ENCODE measurements at places on chromosomes 11 and 22.

DNA sequence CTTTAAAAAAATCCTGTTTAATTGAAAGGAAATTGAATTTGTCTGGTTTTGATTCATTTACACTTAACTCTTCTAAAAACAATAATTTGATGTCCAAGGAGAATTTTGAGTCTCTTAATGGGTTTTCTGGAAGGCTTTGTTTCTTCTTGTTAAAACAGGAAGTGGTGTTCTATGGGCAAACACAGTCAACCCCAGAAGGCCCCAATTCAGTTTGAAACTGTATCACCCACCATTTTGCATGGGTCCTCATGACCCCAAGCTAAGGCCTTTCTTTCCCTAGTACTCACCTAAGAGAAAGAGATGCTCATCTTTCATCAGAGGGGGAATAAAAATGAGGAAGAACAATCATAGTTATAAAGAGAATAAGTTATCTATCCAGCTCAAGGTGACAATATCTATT, 10.6 kb downstream of the FLI1 start:
- DNase-seq, result no peak

GRCh38 chr11:75402002-75402773, 2.9 kb downstream of the RPS3 start:
- no peak for DNase-seq

- DNase-seq, result no peak
Observed at GRCh38 chr22:45270095-45271020, 14.4 kb upstream of the UPK3A start.

- no peak for DNase-seq
Observed at GRCh38 chr11:75591966-75592365, 29.9 kb downstream of the SERPINH1 start.

DNA sequence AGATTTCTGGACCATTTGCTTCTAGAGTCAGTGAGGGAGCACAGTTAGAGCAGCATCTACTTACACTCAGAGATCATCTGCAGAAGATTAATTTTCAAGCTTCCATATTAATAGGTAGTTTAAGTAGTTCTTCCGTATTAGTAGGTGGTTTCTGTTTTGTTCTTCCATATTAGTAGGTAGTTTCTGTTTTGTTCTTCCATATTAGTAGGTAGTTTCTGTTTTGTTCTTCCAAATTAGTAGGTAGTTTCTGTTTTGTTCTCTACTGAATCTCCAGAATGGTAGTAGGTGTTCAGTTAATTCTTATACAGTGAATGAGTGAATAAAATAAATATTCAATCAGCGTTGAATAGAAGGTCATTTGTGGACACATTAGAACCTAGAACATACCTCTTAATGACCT, 175.7 kb downstream of the TMEM135 start:
- DNase-seq, result no peak

- no peak for DNase-seq
Observed at GRCh38 chr11:20821046-20821445, 151.7 kb downstream of the NELL1 start.

GRCh38 chr11:116890193-116890592, 52.8 kb upstream of the APOA1 start:
- no peak for DNase-seq

GRCh38 chr11:2498750-2499149, 53.9 kb downstream of the KCNQ1 start:
- DNase-seq, result no peak

GRCh38 chr11:32643526-32643925, 59.9 kb downstream of the EIF3M start:
- no peak for DNase-seq

GRCh38 chr22:17707526-17707925, 66.7 kb downstream of the BID start:
- no peak for DNase-seq

DNA sequence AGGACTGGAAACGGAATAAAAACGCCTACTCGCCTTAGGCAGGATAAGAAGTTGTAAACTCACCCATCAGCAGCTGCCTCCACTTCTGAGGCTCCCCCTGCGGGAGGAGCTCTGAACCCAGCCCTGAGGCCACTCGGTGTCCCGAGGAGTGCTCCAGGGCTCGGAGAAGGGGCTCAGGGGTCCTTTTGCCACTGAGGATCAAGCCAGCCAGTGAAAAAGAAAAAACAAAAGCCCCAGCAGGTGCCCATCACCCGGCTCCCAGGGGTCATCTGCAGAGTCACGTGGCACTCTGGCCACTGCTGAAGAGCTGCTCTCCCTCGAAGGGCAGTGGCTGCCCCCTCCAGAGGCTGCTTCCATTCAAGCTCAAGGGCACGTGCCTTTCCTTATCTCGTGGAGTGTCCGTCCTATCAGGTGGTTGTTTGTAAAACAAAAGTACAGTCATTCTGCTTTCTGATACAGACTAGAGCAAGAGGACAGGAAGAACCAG, 29.0 kb downstream of the NUP50 start:
- no peak for DNase-seq

GRCh38 chr11:69595805-69596665, 44.9 kb upstream of the CCND1 start:
- DNase-seq, result no peak

GRCh38 chr11:109018639-109019038, 353.8 kb downstream of the DDX10 start:
- DNase-seq, result no peak

- no peak for DNase-seq
Observed at GRCh38 chr11:126133901-126134300, 71.2 kb upstream of the CDON start.

- DNase-seq, result no peak
Observed at GRCh38 chr11:2580061-2580421, 119.8 kb downstream of the KCNQ1OT1 start.

DNA sequence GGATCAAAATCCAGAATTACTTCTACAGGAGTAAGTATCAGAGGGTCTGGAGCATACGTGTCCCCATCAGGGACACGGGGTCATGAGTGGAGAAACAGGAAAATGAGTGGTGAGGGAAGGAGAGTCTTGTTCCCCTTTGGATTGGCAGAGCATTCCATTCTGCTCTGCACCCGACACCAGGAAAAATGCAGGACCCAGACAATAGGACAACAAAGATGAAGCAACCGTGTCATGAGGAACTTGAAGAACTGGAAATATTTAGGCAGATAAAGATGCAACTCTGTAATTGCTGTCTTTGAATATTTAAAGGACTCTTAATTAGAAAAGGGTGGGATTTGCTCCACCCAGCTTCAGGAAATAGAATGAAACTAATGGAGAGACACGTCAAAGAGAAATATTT, 89.0 kb upstream of the BLID start:
- no peak for DNase-seq

DNA sequence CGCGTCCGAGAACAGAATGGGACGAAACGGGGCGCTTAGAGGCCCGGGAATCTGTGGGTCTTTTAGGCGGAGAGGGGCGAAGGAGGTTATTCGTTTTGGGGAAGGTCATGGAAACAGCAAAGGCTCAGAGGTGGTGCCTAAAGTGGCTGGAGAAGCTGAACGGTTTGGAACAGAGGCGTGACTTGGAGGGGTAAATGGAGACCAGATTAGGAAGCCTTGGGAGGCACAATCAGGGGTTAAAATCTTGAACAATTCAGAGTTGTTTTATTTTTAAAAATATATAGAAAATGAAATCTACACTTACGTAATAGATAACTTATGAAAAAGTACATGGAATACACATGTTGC, 247 bp upstream of the PLAAT5 start:
- no peak for DNase-seq

DNA sequence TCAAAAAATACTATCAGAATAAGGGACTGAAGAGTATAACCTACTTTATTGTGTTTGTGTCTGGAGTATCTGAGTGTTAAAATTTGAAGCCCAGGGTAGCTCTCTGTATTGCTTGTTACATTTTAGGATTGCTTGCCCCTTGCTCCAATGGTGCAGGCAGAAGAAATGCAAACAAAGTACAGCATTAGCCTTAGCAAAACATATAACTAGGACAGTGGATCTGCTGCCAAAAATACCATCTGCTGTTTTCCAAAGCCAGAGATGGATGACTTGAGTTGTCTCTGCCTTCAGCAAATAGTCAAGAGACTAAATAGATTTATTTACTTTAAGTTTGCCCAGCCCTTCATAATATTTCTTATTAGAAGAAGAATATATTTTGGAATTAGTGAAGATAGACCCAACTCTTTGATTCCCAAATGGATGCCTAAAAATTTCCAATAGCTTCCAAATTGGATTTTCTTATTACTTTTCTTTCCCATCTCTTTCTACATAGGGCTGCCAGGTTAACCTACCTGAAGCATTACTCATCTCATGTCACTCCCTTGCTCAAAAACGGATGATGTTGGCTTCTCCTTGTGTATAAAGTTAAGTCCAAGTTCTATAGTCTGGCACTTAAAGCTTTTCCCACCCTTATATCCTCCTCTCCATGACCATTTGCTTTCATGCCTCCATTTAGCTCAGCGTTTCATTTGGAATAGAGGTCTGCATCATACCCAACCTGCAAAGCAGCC, 66.3 kb downstream of the LDLRAD3 start:
- DNase-seq, result no peak

DNA sequence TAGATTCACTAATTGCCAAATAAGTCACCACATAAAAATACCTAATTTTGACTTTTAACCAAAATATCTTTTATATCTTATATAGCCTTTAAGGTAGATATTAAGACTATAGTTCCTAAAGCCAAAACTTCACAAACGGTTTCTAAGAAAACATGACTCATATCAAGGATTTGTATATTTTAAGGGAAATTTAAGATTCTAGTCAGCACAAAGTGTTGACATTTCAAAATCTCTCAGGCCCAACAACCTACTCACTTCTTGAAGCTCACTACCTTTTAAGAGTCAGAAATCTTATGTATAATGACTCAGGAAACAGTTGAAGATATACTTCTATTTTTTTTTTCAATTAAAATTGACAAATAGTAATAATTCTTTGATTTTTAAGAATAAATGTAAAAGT, 221.9 kb downstream of the SBF2 start:
- no peak for DNase-seq

DNA sequence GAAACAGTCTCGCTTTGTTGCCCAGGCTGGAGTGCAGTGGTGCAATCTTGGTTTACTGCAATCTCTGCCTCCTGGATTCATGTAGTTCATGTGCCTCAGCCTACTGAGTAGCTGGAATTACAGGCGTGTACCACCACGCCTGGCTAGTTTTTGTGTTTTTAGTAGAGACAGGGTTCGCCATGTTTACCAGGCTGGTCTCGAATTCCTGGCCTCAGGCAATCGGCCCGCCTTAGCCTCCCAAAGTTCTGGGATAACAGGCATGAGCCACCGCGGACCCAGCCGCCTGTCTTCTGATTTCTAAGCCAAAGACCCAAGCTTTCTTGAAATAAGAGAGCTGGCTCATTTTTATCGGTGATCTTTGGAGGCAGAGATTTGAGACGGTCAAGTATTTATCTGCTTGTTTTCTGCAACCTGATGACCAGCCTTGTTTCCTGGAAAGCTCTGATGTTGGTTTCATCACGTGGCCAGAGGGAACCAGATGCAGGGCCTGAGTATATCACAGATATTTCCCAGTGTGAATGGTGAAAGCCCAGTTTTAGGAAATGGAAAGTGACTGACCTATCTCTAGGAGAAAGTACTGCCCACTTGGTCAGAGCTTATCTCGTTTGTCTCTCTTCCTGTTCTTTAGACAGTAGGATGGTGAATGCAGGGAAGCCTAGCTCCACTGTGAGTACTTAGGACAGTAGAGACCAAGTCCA, 5.7 kb upstream of the SIDT2 start:
- DNase-seq, result no peak

- DNase-seq, result no peak
Observed at GRCh38 chr11:68896171-68896959, 7.3 kb downstream of the MRPL21 start.

DNA sequence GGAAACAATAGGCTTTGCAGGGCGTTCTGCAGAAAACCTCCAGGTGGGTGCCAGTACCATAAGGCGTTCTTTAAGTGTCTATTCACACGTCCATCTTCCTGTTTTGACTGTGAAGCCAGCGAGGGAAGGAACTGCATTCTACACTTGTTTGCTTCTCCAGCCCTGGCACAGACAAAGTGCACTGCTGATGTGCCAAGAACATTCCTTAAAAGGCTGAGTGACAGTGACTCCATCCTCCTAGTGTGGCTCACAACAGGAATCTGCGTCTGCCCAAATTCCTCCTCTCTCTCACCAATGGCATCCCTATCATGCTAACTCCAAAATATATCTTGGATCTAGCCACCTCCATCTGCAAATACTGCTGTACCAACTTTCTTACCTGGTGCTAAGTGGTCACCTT, 407.4 kb upstream of the SYN3 start:
- DNase-seq, result no peak

GRCh38 chr11:75371949-75372876, 20.8 kb upstream of the ARRB1 start:
- no peak for DNase-seq

GRCh38 chr11:73384125-73384441, 7.9 kb downstream of the RELT start:
- DNase-seq, result no peak

DNA sequence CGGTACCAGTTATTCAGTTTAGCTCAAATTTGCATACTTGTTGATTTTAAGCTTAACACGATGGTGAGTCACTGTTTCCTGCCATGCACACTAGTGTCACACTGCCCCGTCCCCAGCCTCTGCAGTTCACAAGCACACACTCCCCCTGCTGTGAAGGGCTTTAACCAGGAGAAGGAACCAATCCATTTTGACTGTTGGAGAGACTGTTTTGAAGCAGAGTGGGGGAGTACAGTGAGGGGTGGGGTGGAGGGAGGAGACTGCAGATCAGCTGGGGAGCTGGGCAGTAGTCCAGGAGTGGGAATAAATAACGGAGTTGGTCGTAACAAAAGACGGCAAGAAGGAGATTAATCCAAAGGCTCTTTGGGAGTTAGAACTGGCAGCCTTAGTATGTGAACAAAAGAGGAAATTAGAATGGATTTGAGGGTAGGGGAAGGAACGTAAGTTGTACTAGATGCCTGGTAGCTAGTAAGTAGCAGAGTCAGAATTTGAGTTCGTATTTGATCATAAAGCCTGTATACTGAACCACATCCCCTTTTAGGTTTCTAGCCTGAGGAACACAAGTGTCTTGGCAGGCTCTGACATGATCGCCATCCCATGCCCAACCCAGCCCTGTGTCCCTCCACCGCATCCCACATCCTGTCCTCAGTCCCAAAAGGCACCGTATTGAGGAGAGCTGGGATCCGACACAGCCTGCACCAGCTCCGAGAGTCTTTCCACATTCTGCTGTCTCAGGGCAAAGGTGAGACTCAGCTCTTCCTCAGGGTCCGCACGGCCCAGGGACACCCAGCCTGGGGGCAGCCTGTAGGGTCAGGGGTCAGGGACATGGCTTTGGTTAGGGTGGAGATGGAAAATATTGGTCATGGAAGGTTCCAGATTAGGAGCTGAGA, 862 bp downstream of the TPP1 start:
- peak; percentile 56 for DNase-seq

DNA sequence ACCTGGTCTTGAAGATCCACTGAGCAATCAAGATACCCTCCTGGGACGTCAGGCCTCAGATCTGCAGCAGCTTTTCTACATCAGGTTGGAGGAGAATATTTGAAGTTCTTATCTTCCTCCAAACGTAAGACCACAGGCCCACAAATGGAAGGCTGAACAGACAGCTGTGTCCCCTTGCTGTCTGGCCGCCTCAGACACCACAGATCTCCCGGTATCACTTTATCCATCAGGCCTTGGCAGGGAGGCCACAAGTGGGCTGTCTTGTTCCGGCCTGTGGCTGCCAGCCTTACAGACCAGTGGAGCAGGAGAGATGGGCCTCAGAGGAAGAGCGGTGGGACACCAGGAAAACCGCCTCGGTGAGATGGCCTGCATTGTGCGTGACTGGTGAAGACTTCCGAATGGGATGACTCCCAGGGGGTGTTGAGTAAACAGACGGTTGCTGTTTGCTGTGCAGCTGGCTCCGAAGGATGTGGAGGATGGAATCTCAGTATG, 15.9 kb downstream of the UBASH3B start:
- no peak for DNase-seq

GRCh38 chr11:77353131-77353530, 51.6 kb upstream of the GDPD4 start:
- DNase-seq, result no peak

- DNase-seq, result no peak
Observed at GRCh38 chr11:64407221-64407620, 48.3 kb downstream of the RPS6KA4 start.
